ENCODE measurements at places on chromosomes 12 and 14.
A peak's percentile ranks its signal among the peaks of the same experiment; 100 is the strongest.

DNA sequence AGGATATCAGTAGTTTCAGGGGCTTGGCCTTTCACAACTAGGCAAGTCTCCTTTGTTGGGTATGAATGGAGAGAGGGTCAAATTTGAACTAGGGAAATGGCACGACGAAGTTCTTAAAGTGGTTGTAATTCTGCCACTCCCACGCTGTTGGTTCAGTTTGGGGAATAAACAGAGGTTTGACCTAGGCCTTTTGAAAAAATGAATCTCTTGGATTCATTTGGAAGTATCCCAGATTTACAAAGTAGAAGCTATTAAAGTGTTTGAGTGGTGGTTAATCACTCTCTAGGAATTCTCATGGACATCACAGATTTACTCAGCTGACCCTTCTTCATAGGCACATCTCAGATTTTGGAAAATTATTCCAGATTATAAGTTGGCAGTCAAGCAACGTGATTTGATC is 14.8 kb downstream of the BATF start:
- DNase-seq = no peak

- no peak for DNase-seq
Observed at GRCh38 chr12:80954857-80955520, 17.3 kb upstream of the LIN7A start.

- DNase-seq = peak; percentile 68
Observed at GRCh38 chr12:6961695-6962284, 8.7 kb downstream of the PHB2 start.

DNA sequence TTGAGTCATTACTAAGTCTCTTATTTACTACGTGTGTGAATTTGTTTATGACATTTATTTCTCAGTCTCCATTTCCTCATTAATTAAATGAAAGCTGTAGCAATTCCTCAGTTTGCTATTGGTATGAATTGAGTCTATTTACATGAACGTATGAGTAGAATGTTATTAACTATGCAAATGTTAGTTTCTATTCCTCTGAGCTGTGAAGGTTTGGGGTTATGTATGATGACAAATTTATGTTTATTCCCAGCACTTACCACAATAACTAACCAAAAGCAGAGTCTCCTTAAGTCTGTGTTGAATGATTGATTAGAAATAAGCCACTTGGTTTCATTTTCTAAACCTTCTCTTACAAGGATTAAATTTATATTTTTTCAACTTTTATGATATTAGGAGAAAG is 1340.9 kb downstream of the FSCB start:
- no peak for DNase-seq

- DNase-seq = no peak
Observed at GRCh38 chr14:37618498-37619028, 23.1 kb downstream of the TTC6 start.

GRCh38 chr12:39990122-39991101 is 115.5 kb downstream of the SLC2A13 start:
- peak; percentile 71 for DNase-seq

- DNase-seq = no peak
Observed at GRCh38 chr14:53946404-53947093, 10.1 kb downstream of the BMP4 start.

Data from left ventricle myocardium superior (tissue), 1 donor.